ENCODE measurements at places on chromosomes 5 and 9.

DNA sequence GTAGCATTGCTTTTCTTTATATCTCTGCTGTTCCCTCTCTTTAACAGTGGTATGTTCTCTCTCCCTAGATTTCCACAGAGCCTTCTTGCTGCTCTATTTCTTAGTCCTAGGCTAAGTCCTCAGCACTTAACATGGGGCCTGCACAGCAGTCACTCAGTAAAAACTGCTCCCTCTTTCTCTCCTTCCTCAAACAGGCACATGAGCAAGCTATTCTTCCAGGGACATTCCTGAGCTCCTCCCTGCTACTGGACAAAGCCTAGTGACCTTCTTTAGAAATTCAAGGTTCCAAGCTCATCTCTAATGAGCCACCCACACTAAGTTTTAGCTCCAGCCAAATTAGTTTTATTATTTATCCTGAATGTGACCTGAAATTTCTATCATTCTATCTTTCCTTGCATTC lies 39.5 kb downstream of the TRIM32 start:
- DNase-seq: no peak

- no peak for DNase-seq
These were observed 308.9 kb downstream of the TLE4 start for GRCh38 chr9:79880626-79881025.

DNA sequence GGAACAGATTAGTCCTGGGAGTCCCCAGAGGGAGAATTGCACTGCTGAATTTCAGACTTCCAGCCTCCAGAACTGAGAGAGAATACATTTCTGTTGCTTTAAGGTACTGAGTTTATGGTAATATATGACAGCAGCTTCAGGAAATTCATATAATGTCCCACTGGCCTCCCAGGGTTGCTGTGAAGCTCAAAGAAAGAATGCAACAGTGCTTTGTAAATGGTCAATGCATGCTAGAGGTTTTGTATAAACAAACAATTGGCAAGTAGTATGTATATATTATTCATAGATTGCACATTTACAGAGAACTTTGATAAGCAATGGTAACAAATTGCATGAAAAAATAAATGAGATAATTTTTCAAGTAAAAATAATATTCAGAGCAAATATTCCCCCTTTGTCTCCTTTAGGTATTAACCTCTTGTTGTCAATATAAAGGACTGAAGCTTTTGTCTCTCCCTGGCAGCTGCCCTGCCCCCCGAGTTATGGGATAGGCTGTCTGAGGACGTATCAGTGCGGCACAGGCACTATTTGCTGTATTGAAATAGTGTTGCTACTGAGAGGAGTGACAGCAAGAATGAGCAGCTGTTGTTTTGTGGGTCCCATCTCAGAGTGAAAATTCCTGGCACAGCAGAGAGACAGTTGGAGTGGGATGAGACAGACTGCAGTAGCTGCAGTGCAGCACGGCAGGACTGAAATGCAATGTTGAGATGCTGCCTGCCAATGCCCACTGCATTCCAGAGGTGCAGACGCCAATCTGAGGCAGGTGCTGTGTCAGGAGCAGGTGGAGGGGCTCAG lies 194.2 kb upstream of the GLRA1 start:
- DNase-seq: no peak

GRCh38 chr9:112310826-112311225 lies 22.6 kb downstream of the PTBP3 start:
- no peak for DNase-seq

- peak; percentile 24 for DNase-seq
These were observed 254.6 kb upstream of the SLC24A2 start for GRCh38 chr9:20043461-20043860.

DNA sequence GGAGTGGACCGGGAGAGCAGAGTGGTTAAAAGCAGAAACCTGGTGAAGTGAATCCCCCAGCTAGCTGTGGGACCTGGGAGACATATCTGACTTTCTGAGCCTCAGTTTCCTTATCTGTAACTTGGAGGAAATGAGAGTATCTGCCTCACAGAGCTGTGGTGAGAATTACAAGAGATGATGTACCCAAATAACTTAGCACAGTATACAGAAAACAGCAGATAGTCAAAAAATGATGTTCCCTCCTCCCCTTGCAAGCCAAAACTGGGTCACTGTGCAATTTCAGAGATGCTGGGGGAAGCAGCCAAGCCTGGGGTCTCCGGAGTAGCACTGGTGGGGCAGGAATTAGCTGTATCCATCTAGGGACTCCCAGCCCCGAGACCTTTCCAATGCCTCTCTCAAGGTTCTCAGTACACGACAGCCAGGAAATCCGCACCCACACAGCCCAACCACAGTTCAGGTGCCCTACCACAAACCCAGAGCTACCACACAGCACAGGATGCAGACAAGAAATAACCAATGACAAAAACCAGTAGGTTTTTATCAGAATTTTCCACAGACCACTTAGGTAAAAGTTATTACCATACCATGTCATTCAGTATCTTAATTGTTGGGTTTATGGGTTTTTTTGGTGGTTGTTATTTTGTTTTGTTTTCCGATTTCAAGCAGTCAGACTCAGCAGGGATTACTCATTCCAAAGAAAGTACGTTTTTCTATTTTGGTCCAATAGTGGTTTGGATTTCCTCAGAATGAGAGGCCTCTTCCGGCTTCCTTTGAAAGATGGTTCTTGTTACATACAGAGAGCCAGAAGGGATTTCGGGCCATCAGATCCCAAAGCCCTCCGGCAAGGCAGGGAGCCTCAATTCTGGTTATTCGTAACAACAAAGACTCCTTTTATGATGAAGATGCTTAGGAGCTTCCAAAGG lies 4.9 kb upstream of the HRH2 start:
- peak; percentile 73 for DNase-seq

DNA sequence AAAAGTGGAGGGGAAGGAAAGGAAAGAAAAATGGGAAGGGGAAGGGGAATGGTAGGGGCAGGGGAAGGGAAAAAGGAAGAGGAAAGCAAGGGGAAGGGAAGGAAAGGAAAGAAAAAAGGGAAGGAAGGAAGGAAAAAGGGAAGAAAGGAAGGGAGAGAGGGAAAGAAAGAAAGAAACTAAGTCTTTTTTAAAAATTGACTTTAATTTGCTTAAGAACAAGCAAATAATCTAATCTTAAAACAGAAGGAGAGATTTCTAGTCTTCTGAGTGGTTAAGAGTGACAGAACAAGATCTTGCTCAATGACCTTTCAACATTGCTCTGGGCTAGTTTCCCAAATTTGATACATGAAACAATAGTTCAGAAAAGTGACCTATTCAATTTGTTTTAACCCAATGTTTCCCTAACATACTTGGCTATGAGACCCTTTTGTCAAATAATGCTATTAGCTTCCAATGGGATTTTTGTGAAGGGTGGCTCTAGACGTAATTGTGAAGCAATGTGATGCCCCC lies 33.4 kb upstream of the GLIS3 start:
- DNase-seq: no peak

DNA sequence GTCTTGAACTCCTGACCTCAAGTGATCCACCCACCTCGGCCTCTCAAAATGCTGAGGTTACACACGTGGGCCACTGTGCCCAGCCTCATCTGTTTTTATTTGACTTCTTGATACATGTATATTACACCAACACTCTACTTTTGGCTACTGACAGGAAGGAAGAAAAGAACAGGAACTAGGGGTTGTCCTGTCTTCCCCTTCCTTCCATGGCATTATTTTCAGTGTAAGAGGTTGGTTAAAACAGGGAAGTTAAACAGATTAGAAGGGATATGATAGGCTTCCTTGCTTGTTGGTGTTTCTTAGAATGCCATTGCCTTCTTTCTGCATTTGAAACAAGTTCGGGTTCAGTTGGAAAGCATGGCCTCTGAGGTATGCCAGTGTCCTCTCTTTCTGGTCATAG lies 312.8 kb downstream of the NDUFS4 start:
- no peak for DNase-seq

DNA sequence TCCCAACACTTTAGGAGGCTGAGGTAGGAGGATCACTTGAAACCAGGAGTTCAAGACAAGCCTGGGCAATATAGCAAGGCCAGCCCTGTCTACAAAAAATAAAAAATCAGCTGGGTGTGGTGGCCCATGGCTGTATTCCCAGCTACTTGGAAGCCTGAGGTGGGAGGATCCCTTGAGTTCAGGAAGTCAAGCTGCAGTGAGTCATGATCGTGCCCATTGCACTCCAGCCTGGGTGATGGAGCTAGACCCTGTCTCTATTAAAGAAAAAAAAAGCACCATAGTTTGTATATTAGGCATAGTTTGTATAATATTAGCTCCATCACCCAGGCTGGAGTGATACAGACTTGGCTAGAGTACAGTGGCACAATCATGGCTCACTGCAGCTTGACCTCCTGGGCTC lies 9.6 kb upstream of the NME5 start:
- DNase-seq: no peak

GRCh38 chr9:72441848-72442607 lies 77.0 kb upstream of the ZFAND5 start:
- DNase-seq: no peak

DNA sequence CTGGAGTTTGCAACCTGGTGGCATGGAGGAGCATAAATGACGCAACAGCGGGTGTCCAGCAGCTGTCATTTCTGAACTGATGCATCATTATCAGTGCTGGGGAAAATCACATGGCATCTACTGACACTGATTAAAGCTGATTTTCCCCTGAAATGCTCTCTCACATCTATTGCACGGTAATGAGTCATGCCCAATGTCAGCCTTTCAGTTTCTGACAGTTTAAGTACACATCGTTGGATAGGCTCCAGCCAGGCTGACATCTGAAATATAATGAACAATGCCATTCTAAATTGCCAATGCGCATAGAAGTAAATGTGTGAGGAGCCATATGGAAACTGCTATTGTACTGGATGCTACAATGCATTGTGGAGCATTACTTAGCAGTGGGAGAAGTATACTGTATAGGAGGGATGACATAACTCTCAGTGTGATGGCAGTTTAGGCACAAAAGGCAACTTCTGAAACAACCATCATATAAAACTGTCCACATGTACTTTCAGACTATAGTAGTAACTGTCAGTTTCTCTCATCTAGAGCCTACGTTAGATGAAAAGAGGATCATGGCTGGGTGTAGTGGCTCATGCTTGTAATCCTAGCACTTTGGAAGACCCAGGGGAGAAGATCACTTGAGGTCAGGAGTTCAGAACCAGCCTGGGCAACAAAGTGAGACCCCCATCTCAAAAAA lies 389.3 kb upstream of the DMAC1 start:
- DNase-seq: no peak

- peak; percentile 84 for DNase-seq
These were observed 55.8 kb downstream of the SLC22A5 start for GRCh38 chr5:132425009-132425937.

DNA sequence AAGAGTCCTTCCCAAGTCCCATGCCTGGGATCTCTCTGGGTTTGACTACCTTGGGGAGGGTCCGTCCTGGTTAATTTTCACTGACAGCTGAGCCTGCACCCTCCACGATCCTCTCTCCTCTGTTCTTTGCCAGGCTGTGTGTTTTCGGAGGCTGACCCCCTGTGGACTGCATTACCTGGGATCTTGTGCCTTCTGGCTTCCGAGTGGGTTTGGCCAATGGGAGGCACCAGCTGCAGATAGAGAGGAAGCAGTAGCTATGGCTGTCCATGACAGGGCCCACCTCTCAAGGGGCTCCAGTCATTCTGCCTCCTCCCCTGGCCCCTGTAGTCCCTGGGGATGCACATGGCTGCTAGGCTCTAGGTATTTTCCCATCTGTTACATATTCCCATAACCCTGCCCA lies 285.0 kb downstream of the DMRT2 start:
- no peak for DNase-seq

DNA sequence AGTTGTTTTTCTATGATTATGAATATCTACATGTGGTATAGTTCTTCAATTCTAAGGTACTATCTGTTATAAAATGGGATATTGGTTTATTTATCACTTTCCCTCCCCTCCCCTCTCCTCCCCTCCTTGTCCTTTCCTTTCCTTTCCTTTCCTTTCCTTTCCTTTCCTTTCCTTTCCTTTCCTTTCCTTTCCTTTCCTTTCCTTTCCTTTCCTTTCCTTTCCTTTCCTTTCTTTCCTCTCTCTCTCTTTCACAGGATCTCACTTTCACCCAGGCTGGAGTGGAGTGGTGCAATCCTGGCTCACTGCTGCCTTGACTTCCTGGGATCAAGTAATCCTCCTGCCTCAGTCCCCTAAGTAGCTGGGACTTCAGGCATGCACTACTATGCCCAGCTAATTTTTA lies 466.8 kb downstream of the DMAC1 start:
- DNase-seq: no peak

DNA sequence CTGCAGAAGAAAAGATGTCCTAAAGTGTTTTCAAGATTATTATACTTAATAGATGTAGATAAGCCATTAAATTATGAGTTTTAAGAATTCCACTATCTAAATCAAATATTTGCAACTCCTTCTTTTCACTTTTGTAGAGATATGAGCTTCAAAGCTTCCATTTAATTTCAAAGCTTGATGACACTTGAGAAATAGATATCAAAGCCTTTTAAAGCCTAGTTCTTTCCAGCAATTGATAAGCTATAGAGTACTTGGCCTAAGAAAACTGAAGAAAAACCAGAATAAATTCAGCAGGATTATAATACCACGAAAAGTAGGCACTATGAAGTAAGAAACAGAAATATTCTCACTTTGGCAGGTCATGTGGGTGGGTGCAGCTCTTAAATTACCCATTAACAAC lies 1.7 kb downstream of the TNFSF8 start:
- no peak for DNase-seq

- DNase-seq: no peak
These were observed 152.5 kb upstream of the CLINT1 start for GRCh38 chr5:158011422-158011821.

GRCh38 chr9:114480746-114481435 lies 24.4 kb downstream of the WHRN start:
- DNase-seq: no peak

DNA sequence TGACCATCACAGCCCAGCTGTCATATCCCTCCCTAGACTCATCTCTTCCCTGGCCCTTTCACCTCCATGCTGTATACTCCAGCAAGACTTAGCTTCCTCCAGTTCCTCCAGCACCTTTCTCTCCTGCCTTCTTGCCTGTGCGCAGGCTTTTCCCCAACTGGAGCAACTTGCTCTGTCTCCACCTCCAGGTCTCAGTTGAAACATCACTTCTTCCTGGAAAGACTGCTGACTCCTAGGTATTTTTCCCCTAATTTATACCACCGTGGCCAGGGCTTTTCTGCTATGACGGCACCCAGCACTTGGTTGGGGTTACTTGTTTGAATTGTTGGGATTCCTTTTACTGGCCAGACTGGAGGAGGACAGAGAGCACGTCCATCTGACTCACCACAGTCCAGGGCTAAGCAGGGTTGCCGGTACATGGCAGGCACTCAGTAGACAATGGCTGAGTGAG lies 67.5 kb downstream of the KCNIP1 start:
- DNase-seq: no peak

DNA sequence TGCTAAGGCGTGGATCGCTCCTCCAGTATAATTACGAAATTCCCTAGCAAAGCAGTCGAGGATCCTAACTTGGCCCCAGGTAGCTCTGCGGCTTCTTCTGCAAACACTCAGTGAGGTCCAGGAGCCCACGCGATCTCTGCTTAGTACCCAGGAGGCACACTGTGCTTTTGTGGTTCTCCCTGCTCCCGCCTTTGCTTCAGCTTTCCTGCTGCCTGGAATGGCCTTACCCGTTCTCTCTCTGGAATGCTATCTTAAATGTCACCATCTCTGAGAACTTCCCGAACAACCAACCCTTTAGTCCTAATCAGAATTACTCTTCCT lies 639 bp downstream of the INVS start:
- DNase-seq: no peak
